ENCODE measurements at places on chromosomes 6 and 20. TPM values are rescaled to one million over a fixed set of nuclear protein-coding genes. Genes with fewer than 3 reads are reported as not detected.

TNF gene
- not detected for total RNA-seq

YTHDF1 gene
- 17.2 TPM for total RNA-seq

CEP57L1 gene
- 20.4 TPM for total RNA-seq

VNN1 gene
- total RNA-seq: under 0.01 TPM

MAS1 gene
- total RNA-seq: under 0.01 TPM

PDRG1 gene
- total RNA-seq: 3.1 TPM

LY6G6C gene
- total RNA-seq: not detected

TSPYL4 gene
- 8.4 TPM for total RNA-seq

HLA-A gene
- total RNA-seq: 113 TPM

C4A gene
- 14.1 TPM for total RNA-seq

SOX12 gene
- 3.7 TPM for total RNA-seq

OLIG3 gene
- total RNA-seq: not detected

SIRPG gene
- under 0.01 TPM for total RNA-seq

PLN gene
- total RNA-seq: 18.3 TPM

AURKA gene
- total RNA-seq: 9.4 TPM

GCNT2 gene
- 3.1 TPM for total RNA-seq

PLCB4 gene
- total RNA-seq: 6.3 TPM

FOXF2 gene
- 0.52 TPM for total RNA-seq

DNAAF9 gene
- total RNA-seq: 13.6 TPM

MCHR2 gene
- total RNA-seq: not detected

CDH4 gene
- total RNA-seq: 0.52 TPM

TPD52L1 gene
- 14.6 TPM for total RNA-seq

TRIM15 gene
- not detected for total RNA-seq

PTCHD4 gene
- total RNA-seq: 0.52 TPM

HLA-G gene
- not detected for total RNA-seq

HLA-DRA gene
- 54.3 TPM for total RNA-seq

TREM1 gene
- under 0.01 TPM for total RNA-seq

KLC4 gene
- 21.4 TPM for total RNA-seq

ZC2HC1B gene
- not detected for total RNA-seq

OPRL1 gene
- 0.52 TPM for total RNA-seq

C6orf132 gene
- under 0.01 TPM for total RNA-seq

NOX3 gene
- total RNA-seq: not detected

PTPRT gene
- total RNA-seq: 1.0 TPM

ERVFRD-1 gene
- total RNA-seq: not detected

ZNF341 gene
- 1.0 TPM for total RNA-seq

CGA gene
- total RNA-seq: not detected

ULBP1 gene
- not detected for total RNA-seq

IER3 gene
- total RNA-seq: 4.2 TPM

TRIM40 gene
- total RNA-seq: not detected

SLC17A1 gene
- total RNA-seq: not detected

NCOA7 gene
- total RNA-seq: 6.3 TPM

IPCEF1 gene
- 2.1 TPM for total RNA-seq

TNFRSF6B gene
- total RNA-seq: not detected

PPP1R3G gene
- 2.1 TPM for total RNA-seq

TXLNB gene
- total RNA-seq: 60.0 TPM

CRISP3 gene
- total RNA-seq: not detected

SAPCD1 gene
- total RNA-seq: 1.0 TPM

TBXT gene
- not detected for total RNA-seq
